ENCODE measurements at places on chromosomes 11 and 22.
A peak's percentile ranks its signal among the peaks of the same experiment; 100 is the strongest.

- no peak for DNase-seq
These were observed 70.2 kb upstream of the TP53AIP1 start for GRCh38 chr11:129012880-129013279.

DNA sequence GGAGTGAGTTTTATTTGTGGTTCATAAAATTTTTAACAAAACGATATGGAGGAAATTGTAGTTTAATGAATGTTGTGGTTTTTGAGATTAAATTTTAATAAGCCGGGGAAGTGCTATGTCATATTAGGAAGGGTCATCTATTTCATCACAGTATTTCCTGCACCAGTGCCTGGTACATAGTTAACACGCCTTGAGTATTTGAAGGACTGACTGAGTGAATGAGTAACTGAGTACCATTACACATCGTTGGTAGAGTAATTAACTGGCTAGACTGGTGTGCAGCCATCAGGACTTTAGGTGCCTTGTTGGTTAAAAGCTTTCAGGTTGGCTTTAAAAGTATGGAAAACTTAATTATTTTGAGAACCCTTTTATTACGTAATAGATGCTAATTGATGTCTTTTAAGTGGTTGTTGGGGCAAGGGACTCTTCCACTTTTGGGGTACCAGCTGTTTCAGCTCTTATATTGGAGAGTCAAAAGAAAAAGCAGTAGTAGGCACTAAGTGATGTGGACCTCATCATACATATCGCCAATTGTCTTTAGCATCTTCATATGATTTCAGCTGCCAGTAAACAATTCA lies 101.8 kb downstream of the DDX10 start:
- DNase-seq: no peak

GRCh38 chr22:40415531-40416266 lies 45.3 kb downstream of the SGSM3 start:
- no peak for DNase-seq

- peak; percentile 56 for DNase-seq
These were observed at the start of gene MAPK8IP1 for GRCh38 chr11:45885274-45885920. Gene MAPK8IP1 (plus strand): TSS chr11:45885651. CDS start chr11:45885821, 170 bp downstream.

DNA sequence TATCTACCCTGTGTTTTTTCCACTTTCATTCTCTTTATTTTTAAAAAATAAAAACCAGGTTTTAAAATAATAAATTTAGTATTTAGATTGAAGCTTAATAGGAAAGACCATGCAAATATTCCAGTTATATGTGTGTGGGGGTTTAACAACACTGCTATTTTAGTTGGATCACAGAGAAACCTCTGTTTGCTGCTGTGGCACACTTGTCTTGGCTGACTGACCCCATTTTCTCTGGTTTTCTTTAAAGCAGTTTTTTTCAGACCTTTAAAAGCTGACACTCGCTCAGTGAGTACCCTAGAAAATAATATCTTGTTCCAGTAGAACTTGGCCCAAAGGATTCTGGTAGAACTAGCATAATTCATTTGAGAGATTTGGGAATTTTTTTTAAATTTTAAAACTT lies 31.6 kb downstream of the ACER3 start:
- DNase-seq: no peak

- no peak for DNase-seq
These were observed 934 bp downstream of the HSD17B12 start for GRCh38 chr11:43681401-43681942.

DNA sequence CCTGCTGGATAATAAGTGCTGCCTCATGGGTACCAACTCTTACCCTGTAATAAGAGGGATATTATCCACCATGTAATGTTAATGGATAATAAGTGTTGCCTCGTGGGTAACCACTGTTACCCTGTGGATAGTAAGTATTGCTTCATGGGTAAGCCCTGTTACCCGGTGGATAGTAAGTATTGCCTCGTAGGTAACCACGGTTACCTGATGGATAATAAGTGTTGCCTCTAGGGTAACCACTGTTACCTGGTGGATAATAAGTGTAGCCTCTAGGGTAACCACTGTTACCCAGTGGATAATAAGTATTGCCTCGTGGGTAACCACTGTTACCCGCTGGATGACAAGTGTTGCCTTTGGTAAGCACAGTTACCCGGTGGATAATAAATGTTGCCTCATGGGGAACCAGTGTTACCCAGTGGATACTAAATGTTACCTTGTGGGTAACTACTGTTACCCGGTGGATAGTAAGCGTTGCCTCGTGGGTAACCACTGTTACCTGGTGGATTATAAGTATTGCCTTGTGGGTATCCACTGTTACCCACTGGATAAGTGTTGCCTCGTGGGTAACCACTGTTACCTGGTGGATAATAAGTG lies 18.6 kb upstream of the NXPE4 start:
- no peak for DNase-seq

DNA sequence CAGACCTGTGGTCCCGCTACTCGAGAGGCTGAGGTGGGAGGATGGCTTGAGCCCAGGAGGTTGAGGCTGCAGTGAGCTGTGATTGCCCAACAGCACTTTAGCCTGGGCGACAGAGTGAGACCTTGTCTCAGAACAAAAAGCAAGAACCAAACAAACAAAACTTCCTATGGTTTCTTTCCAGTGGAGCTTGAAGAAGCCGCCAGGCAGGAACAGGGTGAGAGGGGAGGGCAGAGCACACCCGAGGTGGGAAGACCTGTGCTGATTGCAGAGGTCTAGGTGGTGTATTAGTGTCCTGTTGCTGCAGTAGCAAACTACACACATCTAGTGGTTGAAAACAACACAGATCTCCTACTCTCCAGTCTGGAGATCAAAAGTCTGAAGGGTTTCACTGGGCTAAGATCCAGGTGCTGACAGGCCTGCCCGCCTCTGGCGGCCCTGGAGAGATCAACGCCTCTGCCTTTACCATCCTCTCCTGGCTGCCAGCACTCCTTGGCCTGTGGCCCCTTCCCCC lies 10.5 kb downstream of the ARHGEF17 start:
- no peak for DNase-seq

DNA sequence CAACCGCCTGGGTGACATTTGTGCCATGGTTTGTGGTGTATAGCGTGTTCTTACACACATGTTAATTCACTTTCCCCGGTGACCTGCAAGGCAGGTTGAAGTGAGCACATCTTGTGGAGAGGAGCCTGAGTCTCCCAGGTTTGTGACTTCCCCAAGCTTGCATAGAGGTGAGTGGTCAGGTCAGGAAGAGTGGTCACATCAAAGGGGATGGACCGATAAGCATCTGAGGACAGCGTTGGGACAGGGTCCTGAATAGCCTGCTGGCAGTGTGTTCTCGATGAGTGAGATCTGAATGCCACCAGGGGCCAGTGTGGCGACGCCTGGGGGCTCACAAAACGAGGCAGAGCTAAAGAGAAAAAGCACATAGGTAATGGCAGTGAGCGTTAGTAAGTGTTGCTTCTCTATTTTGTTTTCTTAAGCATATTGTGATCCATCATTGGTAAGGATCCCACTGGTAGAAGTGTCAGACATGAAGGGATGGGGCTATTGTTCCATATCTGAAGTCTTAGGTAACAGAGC lies 154.6 kb downstream of the GRIK4 start:
- no peak for DNase-seq

- no peak for DNase-seq
These were observed 254.8 kb downstream of the FAM76B start for GRCh38 chr11:95534809-95535208.

DNA sequence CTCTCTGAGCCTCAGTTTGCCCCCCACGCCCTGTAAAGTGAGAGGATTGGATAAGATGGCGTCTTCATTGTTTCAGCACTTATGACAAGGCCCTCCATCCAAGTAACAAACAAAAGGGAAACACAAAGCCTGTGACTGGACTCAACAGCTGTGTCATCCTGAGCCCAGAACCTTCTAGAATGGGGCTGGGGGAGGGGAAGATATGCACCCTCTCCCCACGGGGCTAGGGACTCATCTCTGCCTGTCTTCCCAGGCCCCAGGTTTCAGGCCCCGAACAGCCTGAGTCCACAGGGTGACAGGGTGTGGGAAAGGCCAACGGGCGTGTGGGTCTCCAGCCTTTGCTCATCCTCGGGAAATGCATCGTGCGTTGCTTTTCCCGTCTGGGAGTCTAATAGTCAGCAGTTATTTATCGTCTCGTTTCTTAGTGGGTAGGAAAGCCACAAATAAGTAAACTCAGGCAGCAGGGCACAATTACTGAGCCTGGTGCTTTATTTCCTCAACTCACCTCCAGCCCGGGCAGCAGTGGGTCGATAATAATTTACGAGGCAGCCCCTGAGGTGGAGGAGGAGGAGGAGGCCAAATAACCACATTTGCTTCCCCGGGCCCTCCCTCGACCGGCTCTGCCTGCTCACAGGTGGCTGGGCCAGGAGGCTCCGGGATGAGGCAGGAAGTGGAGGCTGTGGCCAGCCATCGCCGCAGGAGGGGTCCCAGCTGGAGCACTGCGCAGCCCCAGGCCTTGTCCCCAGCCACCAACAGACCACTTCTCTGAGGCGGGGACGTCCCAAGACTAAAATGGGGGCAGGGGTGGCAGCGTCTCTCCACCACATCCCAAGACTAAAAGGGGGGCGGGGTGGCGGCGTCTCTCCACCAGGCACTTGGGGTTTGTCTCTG lies 54.4 kb downstream of the FLRT1 start:
- DNase-seq: no peak

- no peak for DNase-seq
These were observed 775 bp downstream of the LPXN start for GRCh38 chr11:58574881-58575280.

All from activated naive CD8-positive, alpha-beta T cell treated with anti-CD3 and anti-CD28 coated beads, Interleukin-2, amount 50 U/mL, for 24 hours (primary cell).